ENCODE measurements at places on chromosomes 2 and 18.

DNA sequence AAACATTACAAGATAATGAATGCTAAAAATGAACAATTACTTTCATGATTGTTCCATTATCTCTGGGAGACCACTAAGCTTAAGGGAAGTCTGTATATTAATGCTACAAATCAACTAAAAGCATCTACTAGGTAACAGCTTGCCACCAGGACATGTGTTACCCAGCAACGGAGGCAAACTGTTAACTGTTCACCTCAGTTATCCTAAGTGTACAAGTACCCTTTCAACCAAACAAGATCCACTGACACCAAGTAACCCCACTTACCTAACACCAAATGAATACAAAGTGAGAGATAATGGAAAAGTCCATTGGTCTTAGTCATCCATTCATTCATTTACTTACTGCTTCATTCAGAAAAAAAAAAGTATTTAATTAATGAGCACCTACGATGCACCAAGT is 54.7 kb upstream of the KIDINS220 start:
- no peaks in the 10 kb centered on the region for H3K27me3 ChIP-seq
- H3K4me3 ChIP-seq: no peak overlapping the region
- H3K4me1 ChIP-seq: no peaks in the 10 kb centered on the region
- H3K27ac ChIP-seq: no peak overlapping the region

DNA sequence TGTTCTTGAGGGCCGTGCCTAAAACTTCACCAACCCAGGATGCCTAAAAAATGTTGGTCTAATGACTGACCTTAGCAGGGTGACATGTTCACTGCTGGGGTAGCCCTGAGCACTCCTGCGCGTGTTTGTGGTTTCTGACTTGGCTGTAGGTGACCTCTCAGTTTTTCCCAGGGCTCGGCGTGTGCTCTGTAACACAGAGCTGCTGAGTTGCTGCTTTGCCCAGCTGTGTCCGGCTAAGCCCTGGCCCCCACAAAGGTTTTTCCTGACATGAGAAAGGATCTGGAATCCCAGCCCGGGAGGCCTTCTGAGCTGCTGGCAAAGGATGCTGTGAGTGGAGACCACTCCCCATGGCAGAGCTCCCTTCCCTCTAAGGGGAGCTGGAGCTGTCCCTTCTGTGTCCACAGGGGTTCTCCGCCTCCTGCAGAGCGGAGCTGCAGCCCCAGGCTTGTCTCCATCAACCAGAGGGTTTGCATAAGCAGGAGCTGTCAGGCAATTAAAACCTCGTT is 52.7 kb downstream of the CRIM1 start:
- H3K27me3 ChIP-seq: no peaks in the 10 kb centered on the region
- DNase-seq: no peak
- H3K36me3 ChIP-seq: no peaks in the 10 kb centered on the region
- H3K4me3 ChIP-seq: no peak overlapping the region
- H3K4me1 ChIP-seq: no peaks in the 10 kb centered on the region

DNA sequence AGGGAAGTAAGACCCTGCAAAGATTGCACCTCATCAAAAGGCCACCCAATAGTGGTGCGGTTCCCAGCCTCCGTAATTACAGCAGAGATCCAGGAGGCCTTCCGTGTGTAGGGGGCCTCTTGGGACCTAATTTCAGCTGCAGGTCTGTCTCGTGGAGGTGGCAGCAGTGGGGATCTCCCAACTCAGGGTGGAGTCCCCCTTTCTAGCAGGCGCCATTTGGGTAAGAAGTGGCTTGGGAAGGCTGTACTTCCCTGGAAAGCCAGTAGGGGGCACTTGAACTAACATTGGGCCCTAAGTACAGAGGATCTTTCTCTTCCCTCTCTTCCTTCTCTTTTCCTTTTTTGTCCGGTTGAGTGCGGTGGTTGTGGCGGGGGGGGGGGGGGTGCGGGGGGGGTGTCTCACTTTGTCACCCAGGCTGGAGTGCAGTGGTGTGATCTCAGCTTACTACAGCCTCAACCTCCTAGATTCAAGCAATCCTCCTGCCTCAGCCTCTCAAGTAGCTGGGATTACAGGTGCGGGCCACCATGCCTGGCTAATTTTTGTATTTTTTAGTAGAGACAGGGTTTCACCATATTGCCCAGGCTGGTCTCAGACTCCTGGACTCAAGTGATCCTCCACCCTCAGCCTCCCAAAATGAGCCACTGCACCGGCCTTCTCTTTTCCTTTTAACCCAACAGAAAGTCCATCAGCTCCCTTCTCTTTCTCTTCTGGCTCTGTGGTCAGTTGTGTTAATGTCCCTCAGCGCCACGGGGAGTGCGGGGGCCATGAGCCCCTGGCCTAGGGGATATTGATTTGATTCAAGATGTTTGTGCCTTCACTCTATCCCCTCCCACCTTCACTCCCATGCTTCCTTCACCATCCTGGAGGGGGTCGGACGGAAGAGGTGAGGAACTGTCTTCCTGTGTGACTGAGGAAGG is 32.0 kb downstream of the CENPO start:
- no peaks in the 10 kb centered on the region for H3K36me3 ChIP-seq
- no peak overlapping the region for H3K27ac ChIP-seq
- no peaks in the 10 kb centered on the region for H3K27me3 ChIP-seq
- H3K4me1 ChIP-seq: no peaks in the 10 kb centered on the region

DNA sequence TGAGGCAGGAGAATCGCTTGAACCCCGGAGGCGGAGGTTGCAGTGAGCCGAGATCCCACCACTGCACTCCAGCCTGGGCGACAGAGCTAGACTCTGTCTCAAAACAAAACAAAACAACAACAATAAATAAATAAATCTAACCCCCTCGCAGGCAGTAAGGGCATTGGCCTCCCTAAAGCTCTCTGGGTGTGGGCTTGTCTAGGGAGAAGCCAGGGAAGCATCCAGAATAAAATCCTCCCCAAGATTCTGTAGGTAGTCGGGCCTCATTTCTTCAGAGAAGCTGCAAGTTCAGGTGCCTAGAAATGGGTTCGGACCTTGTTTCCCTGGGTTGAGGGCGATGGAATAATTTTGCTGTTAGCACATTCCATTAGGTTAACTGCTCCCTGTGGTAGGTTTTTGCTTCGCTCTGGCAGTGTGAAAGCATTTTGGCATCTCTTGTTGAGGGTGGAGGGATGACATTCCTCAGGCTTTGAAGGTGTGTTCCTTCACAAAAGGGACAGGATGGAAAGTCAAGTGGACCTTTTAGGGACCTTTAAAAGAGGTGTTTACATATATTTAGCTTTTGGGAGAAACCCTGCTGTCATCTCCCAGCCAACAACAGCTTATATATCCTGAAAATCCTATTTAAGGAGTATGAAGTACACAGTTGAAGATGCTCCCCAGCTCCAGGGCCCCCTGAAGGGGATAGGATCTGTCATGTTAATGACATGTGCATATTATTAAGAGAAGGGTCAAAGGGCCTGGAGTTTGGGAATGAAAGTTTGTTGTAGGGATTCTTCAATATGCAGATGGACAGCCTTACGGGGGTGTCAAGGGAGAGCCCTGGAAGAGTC is 17.7 kb downstream of the MYCN start:
- DNase-seq: no peak
- no peak overlapping the region for H3K4me3 ChIP-seq
- no peaks in the 10 kb centered on the region for H3K36me3 ChIP-seq
- H3K27me3 ChIP-seq: no peaks in the 10 kb centered on the region
- no peak overlapping the region for H3K27ac ChIP-seq
- H3K4me1 ChIP-seq: no peaks in the 10 kb centered on the region

DNA sequence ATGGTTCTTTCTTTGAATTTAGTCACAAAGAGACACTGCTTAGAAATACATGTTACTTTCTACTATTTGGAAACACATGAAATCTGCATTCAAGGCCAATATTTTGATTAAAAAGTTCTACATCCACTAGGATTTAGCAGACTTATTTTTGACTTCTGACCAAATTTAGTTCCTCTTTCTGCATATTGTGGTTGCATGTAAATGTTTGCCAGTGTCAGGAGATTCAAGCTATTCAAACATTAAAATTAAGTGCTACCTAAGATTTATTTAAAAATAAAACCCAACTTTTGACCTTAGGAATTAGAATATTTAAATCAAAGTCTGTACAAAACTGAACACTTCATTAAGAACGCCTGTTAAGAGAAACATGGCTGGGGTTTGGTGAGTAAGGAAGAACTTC is 891.1 kb downstream of the CPS1 start:
- H3K36me3 ChIP-seq: no peaks in the 10 kb centered on the region
- H3K4me1 ChIP-seq: no peaks in the 10 kb centered on the region
- H3K27ac ChIP-seq: no peak overlapping the region
- H3K27me3 ChIP-seq: no peaks in the 10 kb centered on the region
- no peak overlapping the region for H3K4me3 ChIP-seq

- H3K27me3 ChIP-seq: no peaks in the 10 kb centered on the region
- DNase-seq: no peak
- no peaks in the 10 kb centered on the region for H3K4me1 ChIP-seq
- no peak overlapping the region for H3K4me3 ChIP-seq
Measured at GRCh38 chr2:216283038-216283900, 89.0 kb downstream of the MARCHF4 start.

DNA sequence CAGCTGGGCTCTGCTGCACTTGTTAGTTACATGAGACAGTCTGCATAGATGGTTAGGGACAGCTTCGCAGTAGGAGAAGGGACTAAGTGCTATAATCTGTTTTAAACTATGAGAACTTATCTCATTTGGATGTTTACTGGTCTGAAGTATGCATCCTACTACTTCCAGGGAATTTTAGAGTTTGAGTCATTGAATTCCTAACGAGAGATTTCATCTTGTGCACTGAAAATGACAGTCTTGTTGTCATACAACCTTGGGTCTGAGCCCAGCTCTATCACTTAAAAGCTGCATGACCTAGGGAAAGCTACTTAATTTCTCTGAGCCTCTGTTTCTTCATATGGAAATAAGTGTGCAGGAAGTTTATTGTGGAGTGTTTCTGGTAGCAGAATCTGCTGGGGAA is 78.4 kb downstream of the TRIM43 start:
- H3K27me3 ChIP-seq: no peaks in the 10 kb centered on the region
- no peak overlapping the region for H3K27ac ChIP-seq
- no peaks in the 10 kb centered on the region for H3K36me3 ChIP-seq
- no peaks in the 10 kb centered on the region for H3K4me1 ChIP-seq
- no peak for DNase-seq

DNA sequence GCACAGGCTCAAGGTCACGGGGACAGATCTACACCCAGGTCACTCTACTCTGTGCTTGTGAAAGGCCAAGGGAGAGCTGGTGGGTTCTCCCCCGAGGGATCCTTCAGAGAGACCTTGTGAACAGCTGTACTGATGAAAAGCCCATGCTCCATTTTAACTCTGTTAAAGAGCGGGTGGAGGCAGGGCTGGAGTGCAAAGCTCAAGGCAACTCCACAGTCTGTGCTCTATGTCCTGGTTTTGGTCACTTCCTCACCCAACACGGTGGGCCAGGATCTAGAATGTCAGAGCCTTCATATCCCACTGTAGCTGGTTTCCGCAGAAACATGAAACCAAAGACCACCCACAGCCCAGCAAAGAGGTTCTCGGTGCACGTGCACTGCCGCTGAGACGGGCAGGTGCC is 177.1 kb downstream of the LAMA1 start:
- no peak for DNase-seq
- no peak overlapping the region for H3K4me3 ChIP-seq
- H3K27me3 ChIP-seq: no peaks in the 10 kb centered on the region
- H3K36me3 ChIP-seq: no peaks in the 10 kb centered on the region
- H3K4me1 ChIP-seq: no peaks in the 10 kb centered on the region
- H3K27ac ChIP-seq: no peak overlapping the region

DNA sequence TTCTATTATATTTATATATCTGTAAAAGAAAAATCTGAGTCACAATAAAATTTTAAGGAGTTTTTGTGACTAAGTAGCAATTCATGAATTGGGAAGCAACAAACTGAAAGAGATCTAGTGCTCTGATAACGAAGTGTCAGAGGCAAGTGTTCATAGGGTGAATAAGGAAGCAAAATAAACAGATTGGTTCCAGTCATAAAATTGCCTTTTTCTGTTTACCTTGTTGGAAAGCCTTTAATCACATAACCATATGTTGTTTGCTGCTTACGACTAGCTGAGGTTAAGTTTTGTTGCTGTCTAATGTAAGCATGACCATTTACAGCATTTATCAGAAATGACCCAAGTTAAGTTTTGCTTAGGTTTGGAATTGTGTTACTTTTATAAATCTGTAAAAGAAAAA is 358.9 kb downstream of the ARL6IP6 start:
- H3K36me3 ChIP-seq: no peaks in the 10 kb centered on the region
- DNase-seq: no peak
- no peak overlapping the region for H3K4me3 ChIP-seq
- no peaks in the 10 kb centered on the region for H3K27me3 ChIP-seq
- H3K27ac ChIP-seq: no peak overlapping the region

- H3K4me1 ChIP-seq: no peaks in the 10 kb centered on the region
- no peak for DNase-seq
- H3K27ac ChIP-seq: no peak overlapping the region
- peaks cover 8% of the 10 kb centered on the region for H3K36me3 ChIP-seq
Measured at GRCh38 chr2:169900686-169901085, 73.4 kb downstream of the UBR3 start.

DNA sequence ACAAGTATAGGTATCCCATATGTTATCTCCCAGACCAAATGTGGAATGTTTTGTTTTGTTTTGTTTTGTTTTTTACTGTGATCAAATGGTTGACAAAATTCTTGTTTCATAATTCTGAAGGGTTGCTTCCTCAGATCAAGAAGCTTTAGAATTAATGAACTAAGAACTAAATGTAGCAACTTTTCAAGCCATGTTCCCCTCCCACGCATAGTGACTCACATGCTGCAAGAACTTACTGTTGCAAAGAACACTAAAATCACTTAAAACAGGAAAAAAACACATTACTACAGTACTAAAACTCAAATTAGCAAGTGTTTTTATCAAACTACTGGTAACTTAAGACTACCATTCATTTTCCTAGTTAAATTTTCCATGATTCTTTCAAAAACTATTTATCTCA is 30.6 kb downstream of the HNRNPLL start:
- H3K36me3 ChIP-seq: peaks cover 31% of the 10 kb centered on the region
- DNase-seq: no peak
- H3K4me3 ChIP-seq: no peak overlapping the region
- H3K27ac ChIP-seq: no peak overlapping the region
- no peaks in the 10 kb centered on the region for H3K27me3 ChIP-seq
- H3K4me1 ChIP-seq: no peaks in the 10 kb centered on the region

DNA sequence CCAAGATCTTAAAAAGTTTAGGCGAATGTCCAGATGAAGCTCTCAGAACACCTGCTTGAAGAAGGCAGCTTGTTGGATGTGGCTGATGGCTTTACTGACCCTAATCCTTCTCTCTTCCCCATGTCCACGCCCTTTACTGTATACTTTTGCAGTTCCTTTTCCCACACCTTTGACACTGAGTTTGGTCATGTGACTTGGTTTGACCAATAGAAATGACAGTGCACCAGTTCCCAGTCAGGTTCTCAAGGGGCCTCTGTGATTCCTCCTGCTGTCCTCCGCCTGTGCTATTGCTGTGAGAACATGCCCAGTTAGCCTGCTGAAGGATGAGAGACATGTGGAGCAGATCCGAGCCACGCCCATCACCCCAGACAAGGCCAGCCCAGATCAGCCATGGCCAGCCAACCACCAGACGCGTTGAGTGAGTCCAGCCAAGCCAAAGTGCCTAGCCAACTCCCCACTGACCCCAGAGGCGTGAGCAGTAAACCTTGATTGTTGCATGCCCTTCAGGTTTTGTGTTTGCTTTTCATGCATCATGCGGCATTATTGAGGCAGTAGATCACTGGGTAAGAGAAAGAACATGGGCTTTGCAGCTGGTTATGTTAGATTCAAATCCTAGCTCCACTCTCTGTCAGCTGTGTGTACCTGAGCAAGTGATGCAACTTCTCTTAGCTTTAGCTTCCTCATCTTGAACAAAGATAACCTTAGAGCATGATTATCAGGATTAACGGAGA is 258.0 kb upstream of the SIX2 start:
- no peak overlapping the region for H3K4me3 ChIP-seq
- H3K36me3 ChIP-seq: no peaks in the 10 kb centered on the region
- no peaks in the 10 kb centered on the region for H3K4me1 ChIP-seq

Data from CD8-positive, alpha-beta memory T cell (primary cell).